Psoas muscle (tissue), 8 donors: ENCODE measurements at places on chromosomes 16 and 17. TPM values are rescaled to one million over a fixed set of nuclear protein-coding genes. Genes with fewer than 3 reads are reported as not detected.

The CHRNB1 gene
- 129 TPM for total RNA-seq

The ASPHD1 gene
- 0.17 TPM for total RNA-seq

The TSPOAP1 gene
- 2.3 TPM for total RNA-seq

The C1QL1 gene
- not detected for total RNA-seq

The TEX14 gene
- 0.13 TPM for total RNA-seq

The ZNF764 gene
- total RNA-seq: 2.7 TPM

The ITGB3 gene
- total RNA-seq: 1.5 TPM

The CREBBP gene
- total RNA-seq: 54.9 TPM

The KRT24 gene
- not detected for total RNA-seq

The CDH5 gene
- total RNA-seq: 31.9 TPM

The CD79B gene
- total RNA-seq: 2.8 TPM

The SNAI3 gene
- total RNA-seq: 8.5 TPM

The EPX gene
- not detected for total RNA-seq

The SLC6A4 gene
- total RNA-seq: not detected

The COG4 gene
- total RNA-seq: 77.8 TPM

The MYH1 gene
- total RNA-seq: 728 TPM

The RAPGEFL1 gene
- total RNA-seq: 2.8 TPM

The EVI2B gene
- total RNA-seq: 1.5 TPM

The HSD17B2 gene
- total RNA-seq: not detected

The NLRC3 gene
- total RNA-seq: 1.4 TPM

The PDE6G gene
- total RNA-seq: not detected

The RRAD gene
- 921 TPM for total RNA-seq

The TMC8 gene
- 2.8 TPM for total RNA-seq

The MMP2 gene
- total RNA-seq: 60.9 TPM

The MYH10 gene
- 34.2 TPM for total RNA-seq

The ZNF689 gene
- total RNA-seq: 9.6 TPM

The KRTAP4-3 gene
- not detected for total RNA-seq

The KRTAP4-1 gene
- not detected for total RNA-seq

The SLC38A10 gene
- total RNA-seq: 17.4 TPM

The DHX40 gene
- total RNA-seq: 20.0 TPM

The HLF gene
- total RNA-seq: 4.6 TPM

The TBC1D28 gene
- total RNA-seq: not detected

The BFAR gene
- 62.3 TPM for total RNA-seq

The ABCA9 gene
- 5.3 TPM for total RNA-seq

The CDK5R1 gene
- 2.0 TPM for total RNA-seq

The FAM222B gene
- 25.3 TPM for total RNA-seq

The KRT40 gene
- total RNA-seq: not detected

The ZSCAN10 gene
- total RNA-seq: not detected

The PCYT2 gene
- 11.7 TPM for total RNA-seq

The MT1M gene
- 2.8 TPM for total RNA-seq

The JPH3 gene
- not detected for total RNA-seq

The FOXN1 gene
- total RNA-seq: not detected

The CORO6 gene
- 710 TPM for total RNA-seq

The NUDT21 gene
- total RNA-seq: 45.1 TPM

The HBM gene
- total RNA-seq: 2.9 TPM

The SPNS3 gene
- total RNA-seq: not detected

The KRTAP4-5 gene
- not detected for total RNA-seq

The TMC7 gene
- 1.1 TPM for total RNA-seq

The MYH2 gene
- total RNA-seq: 1,903 TPM

The DPEP3 gene
- 0.17 TPM for total RNA-seq

The CRHR1 gene
- total RNA-seq: not detected

The ASPA gene
- total RNA-seq: 4.5 TPM

The CDR2L gene
- total RNA-seq: 3.4 TPM

The FAM20A gene
- total RNA-seq: 1.1 TPM

The C1QTNF1 gene
- total RNA-seq: 16.9 TPM

The SP6 gene
- total RNA-seq: not detected

The CLDN7 gene
- total RNA-seq: not detected

The SRCIN1 gene
- 0.30 TPM for total RNA-seq

The PRSS22 gene
- total RNA-seq: not detected
